ENCODE measurements at places on chromosomes 16 and 17.

- no peak for DNase-seq
Observed at GRCh38 chr16:50838165-50838564, 96.3 kb downstream of the CYLD start.

- no peak for DNase-seq
Observed at GRCh38 chr17:50920041-50920410, 53.9 kb upstream of the TOB1 start.

DNA sequence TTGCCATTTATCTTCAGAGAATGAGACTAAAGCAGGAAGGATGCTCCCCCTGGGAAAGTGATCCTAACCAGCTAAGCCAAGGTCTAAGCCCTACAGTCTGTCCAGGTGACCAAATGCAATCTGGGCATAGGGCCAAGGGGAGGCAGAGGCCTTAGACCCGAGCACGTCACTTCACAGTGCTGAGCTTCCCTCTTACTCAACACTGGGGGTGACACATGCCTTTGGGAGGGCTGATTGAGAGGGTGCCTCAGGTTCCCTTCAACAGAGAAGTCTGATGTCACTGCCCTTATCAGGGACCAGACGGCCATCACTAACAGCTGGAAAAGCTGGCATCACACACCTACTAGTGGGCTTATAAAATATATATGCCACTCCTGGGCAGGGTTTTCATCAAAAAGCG is 4.0 kb downstream of the CIAO2B start:
- DNase-seq, result no peak

DNA sequence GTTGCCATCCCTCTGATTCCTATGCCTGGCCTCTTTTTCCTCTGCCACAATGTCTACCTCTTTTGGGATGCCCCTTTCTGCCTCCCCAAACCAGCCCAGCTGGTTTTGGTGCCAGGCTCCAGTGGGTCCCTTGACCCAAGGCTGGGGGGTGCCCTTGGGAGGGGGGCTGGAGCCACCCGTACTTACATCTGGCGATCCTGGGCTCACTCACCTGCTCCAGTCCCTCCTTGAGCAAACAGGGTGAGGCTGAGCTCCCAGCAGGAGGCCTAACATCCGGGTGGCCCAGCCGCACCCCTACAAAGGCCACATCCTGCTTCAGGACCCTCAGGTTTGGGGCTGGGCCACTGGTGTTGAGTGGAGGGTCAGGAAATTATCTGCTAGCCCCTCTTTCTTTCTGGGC is 1.2 kb downstream of the ERN2 start:
- no peak for DNase-seq
